ENCODE measurements at places on chromosomes 5 and 9.

DNA sequence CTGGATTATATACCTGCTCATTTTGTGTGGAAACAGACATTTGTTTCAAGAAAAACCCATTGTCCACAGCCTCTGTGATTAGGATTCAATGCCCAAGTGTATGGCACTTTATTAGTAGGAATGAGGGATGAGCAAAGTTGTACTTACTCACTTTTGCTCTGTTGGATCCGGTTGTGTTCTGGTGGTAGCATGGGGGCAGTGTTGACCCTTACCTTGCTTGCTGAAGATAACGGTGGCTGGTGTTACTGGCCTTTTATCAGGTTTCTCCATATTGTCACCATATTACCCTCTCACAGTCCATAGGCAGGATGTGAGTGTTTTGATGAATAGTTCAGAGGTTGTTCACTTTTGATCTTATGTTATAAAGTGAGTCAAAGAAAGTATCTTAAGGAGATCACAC, 42.7 kb upstream of the NUDT12 start:
- DNase-seq: no peak

DNA sequence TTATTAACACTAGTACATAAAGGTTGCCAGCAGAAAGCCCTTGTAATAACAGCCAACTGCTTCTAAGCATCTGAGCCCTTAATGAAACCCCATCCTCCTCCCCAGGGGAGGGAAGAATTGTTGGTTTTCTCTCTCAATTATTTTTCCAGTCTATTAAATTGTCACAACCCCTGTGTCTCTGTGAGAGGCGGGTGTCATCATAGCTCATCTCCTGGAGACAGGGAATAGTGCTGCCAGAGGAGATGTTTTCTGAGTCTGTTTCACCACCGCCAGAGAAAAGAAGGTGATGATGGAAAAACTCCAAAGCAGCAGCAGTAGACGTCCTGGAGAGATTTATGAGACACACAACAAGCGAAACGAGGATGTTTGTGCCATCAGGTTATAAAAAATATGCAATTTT, 271.1 kb upstream of the NMUR2 start:
- no peak for DNase-seq

DNA sequence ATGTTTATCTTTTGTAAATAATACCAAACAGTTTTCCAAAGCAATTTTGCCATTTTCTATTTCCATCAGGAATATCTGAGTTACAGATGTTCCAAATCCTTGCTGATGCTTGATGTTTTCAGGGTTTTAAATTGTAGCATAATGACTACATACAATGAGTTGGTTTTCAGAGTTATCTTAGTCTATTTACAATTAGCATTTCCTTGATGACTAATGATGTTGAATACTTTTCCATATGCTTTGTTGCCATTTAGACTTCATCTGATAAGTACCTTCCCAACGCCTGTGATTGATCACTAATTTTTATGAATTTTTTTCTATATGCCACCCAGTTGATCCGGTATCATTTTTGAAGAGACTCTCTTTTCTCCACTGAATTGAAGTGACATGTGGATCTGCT, 102.3 kb downstream of the SLC25A46 start:
- no peak for DNase-seq

DNA sequence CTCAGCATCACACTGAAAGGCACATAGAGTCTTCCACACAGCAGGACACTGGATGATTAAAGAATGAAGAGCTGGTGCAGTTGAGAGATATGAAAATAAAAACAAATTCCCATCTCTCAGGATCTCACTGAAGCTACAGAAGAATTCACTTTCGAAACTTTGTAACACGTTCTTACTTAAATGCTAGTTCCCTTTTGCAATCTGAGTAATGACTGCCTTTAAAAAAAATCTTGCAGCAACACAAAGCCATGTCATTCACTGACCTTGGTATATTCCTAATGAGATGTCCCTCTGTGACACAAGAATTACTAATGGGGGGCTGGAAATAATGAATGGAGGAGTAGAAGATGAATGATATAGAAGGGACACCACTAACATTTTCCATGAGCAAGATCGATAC, 201.8 kb downstream of the GLIS3 start:
- DNase-seq: no peak

GRCh38 chr9:34365282-34365681, 11.4 kb downstream of the MYORG start:
- no peak for DNase-seq

DNA sequence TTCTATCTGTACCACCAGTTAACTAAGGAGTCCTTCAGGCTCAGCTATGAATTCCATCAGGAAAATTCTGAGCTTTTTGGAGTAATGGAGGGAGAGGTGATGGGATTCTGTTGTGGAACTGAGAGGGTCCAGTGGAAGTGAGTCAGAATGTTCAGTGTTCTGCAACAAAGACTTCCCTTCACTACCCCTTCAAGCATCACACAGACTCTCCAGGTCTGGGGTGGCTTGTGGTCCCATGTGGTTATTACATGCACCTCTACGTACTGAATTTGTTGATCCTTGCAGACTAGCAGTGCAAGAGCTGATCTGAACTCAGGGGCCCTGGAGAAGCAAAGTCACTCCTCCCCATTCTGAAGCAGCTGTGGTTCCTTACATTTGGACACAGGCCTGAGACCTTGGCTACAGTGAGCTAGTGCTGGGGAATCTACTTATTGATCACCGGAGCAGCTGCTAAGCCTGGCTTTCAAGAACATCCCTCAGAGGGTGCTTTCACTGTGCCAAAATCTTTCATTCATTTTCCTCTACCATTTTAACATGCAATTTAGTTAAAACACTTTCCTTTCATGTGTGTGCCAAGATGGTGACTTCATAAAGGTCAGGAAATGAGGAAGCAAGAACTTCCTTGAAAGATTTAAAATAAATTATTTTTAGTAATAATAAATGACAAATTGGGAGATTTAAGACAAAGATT, 75.0 kb upstream of the TNC start:
- no peak for DNase-seq

DNA sequence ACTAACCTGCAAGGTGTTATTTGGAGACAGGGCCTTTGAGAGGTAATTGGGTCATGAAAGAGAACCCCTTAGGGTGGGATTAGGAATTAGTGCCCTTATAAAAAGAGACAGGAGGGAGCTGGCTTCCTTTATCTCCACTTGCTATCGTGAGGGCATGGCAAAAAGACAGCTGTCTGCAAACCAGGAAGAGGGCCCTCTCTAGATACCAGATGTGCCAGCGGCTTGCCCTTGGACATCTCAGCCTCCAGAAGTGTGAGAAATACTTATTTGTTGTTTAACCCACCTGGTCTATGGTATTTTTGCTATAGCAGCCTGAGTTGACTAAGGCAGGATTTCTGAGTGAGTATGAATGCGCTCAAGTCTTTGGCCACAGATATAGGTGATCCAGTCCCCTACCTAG, 978 bp upstream of the RGS14 start:
- no peak for DNase-seq

GRCh38 chr9:133534346-133535291, at the start of gene ADAMTSL2:
ADAMTSL2 (plus strand) TSS chr9:133534704; CDS start chr9:133536713, 2,009 bp downstream.
- DNase-seq: no peak

DNA sequence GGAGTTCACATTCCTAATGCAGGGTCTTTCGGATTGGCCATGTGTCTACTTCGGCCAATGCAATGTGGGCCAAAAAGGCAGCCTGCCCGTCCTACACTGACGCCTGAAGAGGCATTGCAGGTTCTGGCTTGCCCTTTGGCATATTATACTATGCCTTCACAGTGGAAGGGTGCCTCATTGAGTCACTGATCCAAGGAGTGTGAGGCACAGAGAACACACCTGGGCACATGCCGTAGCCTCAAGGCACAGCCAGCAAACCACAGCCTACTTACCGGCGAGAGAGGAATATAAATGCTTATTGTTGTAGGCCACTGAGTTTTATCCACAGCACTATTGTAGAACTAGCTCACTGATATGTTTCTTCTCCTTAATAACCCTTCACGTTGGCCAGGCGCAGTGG, 409.6 kb downstream of the GADD45G start:
- DNase-seq: no peak

- no peak for DNase-seq
Observed at GRCh38 chr9:77725820-77726219, 77.7 kb upstream of the GNA14 start.

DNA sequence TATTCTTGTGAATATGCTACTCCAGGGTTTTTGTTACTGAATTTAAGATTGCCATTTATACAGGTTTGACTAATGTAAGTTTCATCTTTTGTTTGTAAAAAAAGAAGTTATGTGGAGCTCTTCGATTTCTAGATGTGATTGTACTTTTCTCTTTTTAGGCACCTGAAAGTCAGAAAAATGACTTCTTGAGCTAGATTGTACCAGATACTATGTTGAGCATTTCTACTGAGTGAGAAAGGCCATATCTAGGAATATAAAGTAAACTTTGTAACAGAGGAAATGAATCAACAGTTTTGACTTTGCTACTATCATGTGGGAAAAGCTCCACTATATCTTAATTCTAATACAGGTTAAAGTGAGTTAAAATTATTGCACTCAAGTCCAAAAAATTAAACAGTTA, 25.1 kb downstream of the SMC5 start:
- DNase-seq: no peak

- DNase-seq: no peak
Observed at GRCh38 chr5:65262649-65263059, 219.1 kb downstream of the ADAMTS6 start.

- DNase-seq: no peak
Observed at GRCh38 chr5:5140479-5141338, 579 bp downstream of the ADAMTS16 start.

GRCh38 chr5:44845777-44846176, 37.0 kb downstream of the MRPS30 start:
- DNase-seq: no peak

DNA sequence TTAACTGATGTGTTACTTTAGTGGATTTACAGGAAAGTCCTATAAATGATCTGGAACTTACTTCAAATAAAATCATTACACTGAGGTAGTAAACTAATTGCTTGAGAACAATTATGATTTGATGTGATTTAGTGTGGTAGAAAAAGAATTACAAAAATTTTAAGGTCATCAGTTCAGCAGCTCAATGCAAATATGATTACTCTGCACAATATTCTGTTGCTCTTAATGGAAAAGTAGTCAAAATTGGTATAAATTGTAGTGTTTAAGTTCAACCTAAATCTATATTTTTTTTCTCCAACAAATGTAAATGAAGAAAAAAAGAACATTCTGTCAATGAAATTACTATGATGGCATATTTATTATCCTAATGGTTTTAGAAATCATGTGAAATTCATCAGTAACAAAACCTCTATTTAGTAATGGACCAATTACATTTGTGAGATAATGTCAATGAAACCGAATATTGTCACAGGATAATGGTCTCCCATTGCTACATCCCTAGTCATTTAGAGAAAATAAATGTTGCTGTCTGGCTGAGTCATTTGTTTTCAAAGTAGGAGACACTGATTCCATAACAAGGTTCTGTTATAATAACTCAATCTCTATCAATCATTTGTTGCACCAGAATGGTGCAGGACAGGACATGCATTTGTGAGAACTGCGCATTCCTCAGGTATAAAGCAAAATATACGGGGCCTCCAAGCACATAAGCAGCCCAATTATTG, 177.1 kb downstream of the NFIB start:
- DNase-seq: no peak

GRCh38 chr5:98935206-98935605, 6.4 kb upstream of the CHD1 start:
- no peak for DNase-seq

- DNase-seq: no peak
Observed at GRCh38 chr5:150672237-150672883, 11.3 kb downstream of the MYOZ3 start.

DNA sequence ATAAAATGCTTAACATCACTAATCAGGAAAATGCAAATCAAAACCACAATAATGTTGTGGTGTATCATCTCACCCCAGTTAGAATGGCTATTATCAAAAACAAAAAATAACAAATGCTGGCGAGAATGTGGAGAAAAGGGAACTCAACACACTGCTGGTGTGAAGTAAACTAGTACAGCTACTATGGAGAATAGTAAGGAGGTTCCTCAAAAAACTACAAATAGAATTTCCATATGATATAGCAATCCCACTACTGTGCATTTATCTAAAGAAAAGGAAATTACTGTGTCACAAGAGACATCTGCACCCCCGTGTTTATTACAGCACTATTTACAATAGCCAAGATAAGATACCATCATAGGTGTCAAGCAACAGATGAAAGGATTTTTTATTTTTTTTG, 214.5 kb upstream of the RASA1 start:
- DNase-seq: no peak

DNA sequence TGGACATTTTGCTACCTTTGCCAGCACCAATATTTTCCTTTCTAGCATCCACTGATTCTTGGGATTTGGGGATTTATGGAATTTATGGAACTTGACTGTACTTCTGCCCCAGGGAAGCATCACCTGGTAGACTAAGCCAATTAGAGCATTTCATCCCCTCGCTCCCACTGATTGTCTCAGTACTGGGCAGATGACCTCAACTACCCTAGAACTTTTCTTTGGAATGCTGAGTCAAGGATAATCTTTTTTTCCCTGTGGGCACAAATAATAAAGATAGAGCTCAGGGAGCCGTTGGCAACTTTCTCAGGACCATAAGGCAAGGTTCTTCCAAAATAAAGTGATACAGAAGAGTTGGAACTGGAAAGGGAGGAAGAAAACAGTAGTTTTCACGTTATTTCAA, 438.4 kb downstream of the PLK2 start:
- DNase-seq: no peak

GRCh38 chr5:139964266-139964993, 78.7 kb downstream of the NRG2 start:
- no peak for DNase-seq

DNA sequence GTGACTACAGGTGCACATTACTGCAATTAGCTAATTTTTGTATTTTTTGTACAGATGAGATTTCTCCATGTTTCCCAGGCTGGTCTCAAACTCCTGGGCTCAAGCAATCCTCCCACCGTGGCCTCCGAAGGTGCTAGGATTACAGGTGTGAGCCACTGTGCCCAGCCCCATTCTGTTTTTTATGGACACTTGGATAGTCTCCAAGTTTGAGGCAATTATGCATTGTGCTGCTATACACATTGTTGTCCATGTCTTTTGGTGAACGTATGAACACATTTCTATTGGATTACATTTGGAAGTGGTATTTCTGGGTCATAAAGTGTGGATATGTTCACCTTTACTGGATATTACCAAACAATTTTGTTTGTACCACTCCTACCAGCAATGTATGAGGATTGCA, 22.4 kb upstream of the PLPP1 start:
- no peak for DNase-seq

- no peak for DNase-seq
Observed at GRCh38 chr9:97366476-97366875, 45.4 kb upstream of the TDRD7 start.

GRCh38 chr9:121732886-121733285, 81.5 kb downstream of the DAB2IP start:
- DNase-seq: no peak

DNA sequence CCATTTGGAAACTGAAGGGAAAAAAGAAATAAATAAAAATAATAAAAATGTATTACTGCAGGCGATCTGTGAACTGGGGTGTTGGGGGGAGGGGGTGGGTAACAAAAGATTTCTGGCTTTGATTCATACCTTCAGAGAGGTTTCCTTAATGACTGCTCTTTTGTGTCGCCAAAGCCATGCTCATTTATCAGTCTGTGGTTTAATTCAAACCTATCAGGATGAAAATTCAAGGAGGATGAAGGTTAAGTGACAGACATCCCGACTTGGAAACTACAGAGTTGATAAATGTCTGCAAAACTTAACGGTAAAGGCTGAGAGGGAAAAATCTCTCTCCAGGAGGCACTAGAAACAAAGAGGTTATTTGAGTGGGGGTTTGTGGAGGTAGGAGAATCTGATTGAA, 278.2 kb downstream of the PSAT1 start:
- no peak for DNase-seq

- no peak for DNase-seq
Observed at GRCh38 chr9:33306037-33306436, 15.7 kb downstream of the NFX1 start.

Data from GM19239 (cell line).